Hindlimb muscle (tissue), 1 donor: ENCODE measurements at places on chromosomes 3 and 15.

GRCh38 chr3:194631696-194632095 lies 1.5 kb downstream of the TMEM44 start:
- no peak for DNase-seq

DNA sequence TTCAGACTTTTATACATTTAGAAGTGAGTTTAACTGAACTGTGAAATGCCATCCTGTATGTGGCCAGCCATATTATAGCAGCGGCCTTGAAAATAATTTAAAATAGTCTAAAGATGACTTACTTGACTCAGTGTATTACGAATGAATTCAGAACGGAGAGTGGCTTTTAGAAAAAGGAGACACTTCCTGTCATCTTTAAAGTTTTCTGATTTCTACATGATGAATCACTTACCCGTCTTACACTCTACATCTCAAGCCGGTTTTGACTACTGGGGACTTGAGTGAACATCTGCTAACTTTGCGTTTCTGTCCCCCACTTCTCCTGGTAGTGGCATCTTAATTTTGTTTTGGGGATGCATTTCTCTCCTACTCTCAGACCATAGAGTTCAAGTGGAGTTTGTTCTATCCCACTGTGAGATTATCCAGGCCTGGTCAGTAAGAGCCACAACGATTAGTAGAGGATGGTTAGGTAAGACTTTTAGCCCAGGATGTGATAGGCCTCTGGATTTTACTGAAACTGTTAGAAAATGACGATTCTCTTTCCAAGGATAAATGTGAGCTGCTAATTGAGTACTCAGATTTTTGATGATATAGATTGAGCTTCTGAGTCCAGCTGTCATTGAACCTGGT lies 175.4 kb upstream of the CADPS start:
- no peak for DNase-seq

DNA sequence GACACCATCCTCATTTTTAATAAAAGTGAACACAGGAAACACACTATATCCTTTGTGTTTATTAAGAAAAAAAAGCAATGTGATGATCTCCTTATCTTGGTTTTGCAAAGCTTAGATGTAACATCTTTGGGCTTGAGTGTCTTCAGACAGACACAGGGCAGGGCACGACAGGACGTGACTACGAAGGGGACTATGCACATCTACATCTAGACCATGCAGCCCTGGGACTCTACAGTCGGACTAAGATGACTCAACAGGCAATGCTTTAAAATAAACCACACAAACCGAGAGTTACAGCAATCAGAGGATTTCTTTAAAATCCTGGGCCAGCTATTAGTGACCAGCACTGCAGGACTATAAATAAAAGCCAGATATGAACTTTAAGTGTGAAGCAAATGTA lies 22.8 kb upstream of the TM2D3 start:
- no peak for DNase-seq

GRCh38 chr3:100080573-100080972 lies 33.7 kb downstream of the FILIP1L start:
- DNase-seq, result no peak

- no peak for DNase-seq
Measured at GRCh38 chr3:46860017-46860809, 3.0 kb downstream of the MYL3 start.

DNA sequence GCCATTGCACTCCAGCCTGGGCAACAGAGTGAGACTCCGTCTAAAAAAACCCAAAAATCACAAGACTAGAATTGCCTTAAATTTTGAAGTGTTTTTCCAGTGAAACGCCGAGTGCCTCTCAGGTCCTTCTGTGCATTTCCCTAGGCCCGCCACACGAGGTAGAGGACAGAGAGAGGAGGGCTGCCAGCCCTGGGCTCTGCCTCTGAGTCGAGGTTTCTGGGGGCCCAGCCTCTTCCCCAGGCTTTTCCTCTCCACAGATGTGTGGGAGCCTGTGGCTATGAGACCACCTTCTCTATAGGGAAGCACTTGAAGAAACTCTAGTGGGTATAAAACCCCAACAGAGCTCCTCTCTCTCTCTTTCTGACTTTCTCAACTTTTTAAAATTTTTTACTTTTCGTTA lies 10.9 kb upstream of the EHD4 start:
- no peak for DNase-seq

- peak; percentile 42 for DNase-seq
Measured at GRCh38 chr15:64775551-64776401, at the start of gene RBPMS2. Gene RBPMS2, minus strand, starts transcription at chr15:64775589. Its CDS starts 270 bp downstream, at chr15:64775319.

DNA sequence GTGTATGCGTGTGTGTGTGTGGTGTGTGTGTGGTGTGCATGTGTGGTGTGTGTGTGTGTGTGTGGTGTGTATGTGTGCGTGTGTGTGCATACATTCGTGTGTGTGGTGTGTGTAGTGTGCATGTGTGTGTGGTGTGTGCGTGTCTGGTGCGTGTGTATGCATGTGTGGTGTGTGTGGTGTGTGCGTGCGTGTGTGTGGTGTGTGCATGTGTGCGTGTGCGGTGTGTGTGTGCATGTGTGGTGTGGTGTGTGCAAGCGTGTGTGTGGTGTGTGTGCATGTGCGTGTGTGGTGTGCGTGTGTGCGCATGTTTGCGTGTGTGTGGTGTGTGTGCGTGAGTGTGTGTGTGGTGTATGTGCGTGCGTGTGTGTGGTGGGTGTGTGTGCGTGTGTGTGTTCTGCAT lies 210.4 kb downstream of the LRTM1 start:
- no peak for DNase-seq

GRCh38 chr3:127573912-127574311 lies 16.6 kb downstream of the TPRA1 start:
- DNase-seq, result no peak

DNA sequence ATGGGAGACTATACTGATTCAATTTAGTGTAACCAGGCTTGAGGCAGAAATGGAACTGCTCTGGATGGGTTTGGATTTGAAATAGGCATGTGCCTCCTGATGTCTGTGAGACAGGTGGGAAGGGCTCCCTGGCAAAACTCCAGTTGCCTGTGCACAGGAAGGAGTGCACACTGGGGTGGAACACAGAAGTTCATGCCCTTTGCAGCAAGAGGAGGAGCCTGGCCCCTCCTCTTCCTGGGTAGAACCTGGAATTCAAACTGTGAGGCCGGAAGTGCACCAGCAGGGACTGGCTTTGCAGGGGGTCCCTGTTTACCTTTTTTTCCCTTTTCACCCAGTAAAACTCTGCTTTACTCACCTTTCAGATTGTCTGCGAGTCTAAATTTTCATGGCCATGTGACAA lies 99.9 kb downstream of the GMPS start:
- no peak for DNase-seq

- no peak for DNase-seq
Measured at GRCh38 chr3:167095976-167096375, 284.1 kb downstream of the ZBBX start.

- DNase-seq, result no peak
Measured at GRCh38 chr3:39094851-39095677, 12.4 kb downstream of the GORASP1 start.

- DNase-seq, result peak; percentile 42
Measured at GRCh38 chr3:169218314-169218983, 445.1 kb downstream of the MECOM start.

- DNase-seq, result peak; percentile 74
Measured at GRCh38 chr3:26104851-26105251, 315.0 kb downstream of the OXSM start.

DNA sequence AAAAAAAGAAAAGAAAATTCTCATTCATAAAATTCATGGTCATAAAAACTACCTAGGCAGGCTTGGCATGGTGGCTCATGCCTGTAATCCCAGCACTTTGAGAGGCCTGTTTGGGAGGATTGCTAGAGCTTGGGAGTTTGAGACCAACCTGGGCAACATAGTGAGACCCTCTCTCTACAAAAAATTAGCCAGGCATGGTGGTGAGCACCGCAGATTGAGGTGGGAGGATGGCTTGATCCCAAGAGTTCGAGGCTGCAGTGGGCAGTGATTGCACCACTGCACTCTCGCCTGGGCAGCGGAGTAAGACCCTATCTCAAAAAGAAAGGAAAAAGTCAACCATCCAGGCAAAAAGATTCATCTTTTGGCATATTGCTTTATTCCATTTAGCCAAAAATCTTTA lies 58.5 kb downstream of the MEIS2 start:
- no peak for DNase-seq

GRCh38 chr3:129560269-129560787 lies 17.4 kb downstream of the H1-8 start:
- DNase-seq, result no peak

DNA sequence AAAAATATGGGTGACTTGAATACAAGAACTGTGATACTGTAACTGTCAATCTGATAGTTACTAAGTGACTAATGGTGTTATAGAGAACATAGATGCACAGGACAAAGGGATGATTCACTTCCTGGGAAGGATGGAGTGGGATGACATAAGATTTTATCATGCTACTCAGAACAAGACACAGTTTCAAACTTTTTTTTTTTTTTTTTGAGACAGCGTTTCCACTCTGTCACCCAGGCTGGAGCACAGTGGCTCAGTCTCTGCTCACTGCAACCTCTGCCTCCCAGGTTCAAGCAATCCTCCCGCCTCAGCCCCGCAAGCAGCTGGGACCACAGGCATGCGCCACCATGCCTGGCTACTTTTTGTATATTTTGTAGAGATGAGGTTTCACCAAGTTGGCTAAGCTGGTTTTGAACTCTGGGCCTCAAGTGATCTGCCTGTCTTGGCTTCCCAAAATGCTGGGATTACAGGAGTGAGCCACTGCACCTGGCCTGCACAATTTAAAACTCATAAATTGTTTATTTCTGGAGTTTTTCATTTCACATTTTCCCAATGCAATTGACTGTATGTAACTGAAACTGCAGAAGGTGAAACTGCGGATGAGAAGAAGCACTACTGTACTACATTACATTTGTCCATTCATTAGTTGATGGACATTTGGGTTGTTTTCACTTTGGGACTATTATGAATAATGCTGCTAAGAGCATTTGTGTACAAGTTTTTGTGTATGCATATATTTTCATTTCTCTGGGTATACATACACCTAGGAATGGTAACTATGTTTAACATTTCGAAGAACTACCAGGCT lies 40.6 kb downstream of the ADIPOQ start:
- DNase-seq, result no peak

DNA sequence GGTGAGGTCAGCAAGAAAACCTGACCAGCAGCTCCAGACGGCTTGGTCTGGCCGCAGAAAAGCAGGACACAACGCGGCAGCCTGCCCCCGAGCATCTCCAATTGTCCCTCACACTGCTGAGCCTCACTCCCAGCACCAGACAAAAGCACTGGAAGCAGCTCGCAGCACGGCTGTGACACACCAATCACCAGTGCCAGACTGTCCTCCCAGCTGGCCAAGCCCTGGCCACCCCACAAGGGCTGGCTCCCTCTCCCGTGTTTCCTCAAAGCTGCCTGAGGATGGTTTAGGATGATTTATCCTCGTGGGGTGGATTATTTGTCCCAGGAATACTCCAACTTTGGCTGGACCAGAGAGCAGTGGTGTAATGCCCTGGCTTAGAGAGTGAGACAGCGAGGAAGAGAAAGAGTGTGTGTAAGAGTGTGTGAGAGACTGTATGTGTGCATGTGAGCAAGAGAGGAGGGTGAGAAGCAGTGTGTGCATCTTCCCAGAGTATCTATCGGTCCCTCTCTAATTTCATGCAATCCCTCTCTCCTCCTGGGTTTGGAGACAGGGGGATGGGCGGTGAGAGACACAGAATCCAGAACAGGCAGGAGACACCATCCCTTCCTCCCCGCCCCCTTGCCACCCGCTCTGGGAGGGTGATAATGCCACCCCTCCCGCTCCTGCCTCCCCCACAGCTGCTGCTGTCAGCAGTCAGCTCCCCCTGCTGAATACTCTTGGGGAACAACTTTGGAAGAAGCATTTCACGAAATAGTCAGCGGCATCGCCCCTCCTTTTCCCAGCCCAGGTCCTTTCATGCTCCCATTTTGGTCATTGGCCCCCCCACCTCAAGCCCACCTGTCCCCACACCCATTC lies 34.2 kb downstream of the SEMA5B start:
- DNase-seq, result no peak

GRCh38 chr3:194775266-194775665 lies 89.6 kb downstream of the FAM43A start:
- DNase-seq, result no peak

GRCh38 chr15:39028069-39028468 lies 463.5 kb upstream of the RASGRP1 start:
- no peak for DNase-seq

DNA sequence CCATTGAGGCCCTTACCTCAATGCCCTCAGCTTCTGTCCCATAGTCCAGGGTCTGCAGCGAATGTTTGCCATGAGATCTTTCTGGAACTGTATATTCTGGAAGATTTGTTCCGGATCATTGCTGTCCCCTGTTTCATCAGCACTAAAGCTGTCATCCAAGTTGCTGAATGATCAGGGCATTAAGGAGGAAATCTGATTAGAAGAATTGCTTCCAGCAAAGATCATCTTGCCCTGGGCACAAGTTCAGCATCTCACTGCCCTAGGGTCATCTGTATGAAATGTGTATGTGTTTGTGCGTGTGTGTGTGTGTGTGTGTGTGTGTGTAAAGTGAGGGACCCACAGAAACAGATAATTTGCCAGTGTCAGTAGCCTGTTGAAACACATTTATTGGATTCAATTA lies 1.4 kb downstream of the TMC3 start:
- no peak for DNase-seq

DNA sequence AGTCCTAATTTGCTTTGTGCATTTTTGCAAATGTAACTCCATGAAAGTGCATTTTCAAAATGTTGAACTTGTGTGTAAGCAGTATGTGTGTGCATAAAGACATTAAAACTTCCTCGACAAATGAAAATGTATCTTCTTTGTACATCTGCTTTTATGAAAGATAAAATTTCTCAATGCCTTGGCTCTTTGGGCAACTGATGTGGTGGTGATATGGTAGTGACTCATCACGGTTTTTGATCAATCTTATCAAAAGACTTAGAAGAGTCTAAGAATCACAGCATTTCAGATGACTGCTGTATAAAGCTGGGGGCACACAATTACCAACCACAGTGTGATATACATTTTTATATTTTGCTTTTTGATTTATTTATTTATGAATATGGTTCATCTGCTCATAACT lies 5.4 kb upstream of the MASP1 start:
- no peak for DNase-seq

GRCh38 chr15:67479781-67480505 lies 41.0 kb upstream of the C15orf61 start:
- DNase-seq, result peak; percentile 49

DNA sequence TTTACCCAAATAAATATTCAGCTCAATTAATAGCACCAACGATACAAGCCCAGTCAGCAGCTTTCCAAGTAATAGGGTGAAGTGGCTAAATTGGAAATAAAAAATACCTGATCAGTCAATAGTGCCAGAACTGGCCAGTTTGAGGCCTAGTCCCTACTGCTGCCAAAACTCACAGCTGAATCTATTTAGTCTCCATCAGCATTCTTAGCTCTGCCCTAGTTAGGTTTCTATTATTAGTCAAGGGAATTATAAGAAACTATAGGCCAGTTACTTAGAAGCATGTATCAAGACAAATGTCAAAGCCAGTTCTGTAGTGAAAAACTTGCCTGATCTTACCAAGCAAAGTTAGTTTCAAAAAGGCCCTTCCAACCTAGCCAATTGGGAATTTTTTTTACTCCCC lies 146.2 kb upstream of the ZBTB20 start:
- DNase-seq, result no peak
